ENCODE measurements at places on chromosomes 11 and 22.

GRCh38 chr22:40535642-40536041, 100.9 kb downstream of the MRTFA start:
- no peak for DNase-seq

- no peak for DNase-seq
Measured at GRCh38 chr11:36165621-36166397, 123.4 kb downstream of the COMMD9 start.

DNA sequence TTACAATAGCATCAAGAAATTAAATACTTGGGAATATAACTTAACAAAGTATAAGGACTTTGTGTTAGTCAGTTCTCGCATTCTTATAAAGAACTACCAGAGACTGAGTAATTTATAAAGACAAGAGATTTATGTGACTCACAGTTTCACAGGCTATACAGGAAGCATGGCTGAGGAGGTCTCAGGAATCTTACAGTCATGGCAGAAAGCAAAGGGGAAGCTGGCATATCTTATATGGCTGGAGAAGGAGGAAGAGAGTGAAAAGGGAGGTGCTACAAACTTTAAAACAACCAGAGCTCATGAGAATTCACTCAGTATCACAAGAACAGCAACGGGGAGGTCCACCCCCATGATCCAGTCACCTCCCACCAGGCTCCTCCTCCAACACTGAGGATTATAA, 32.0 kb upstream of the CCDC134 start:
- DNase-seq, result no peak

- DNase-seq, result no peak
Measured at GRCh38 chr11:101362643-101363042, 221.2 kb downstream of the TRPC6 start.

GRCh38 chr22:39724390-39724789, 153.8 kb downstream of the CACNA1I start:
- peak; percentile 10 for DNase-seq

- DNase-seq, result no peak
Measured at GRCh38 chr11:86070142-86071056, 1.5 kb upstream of the PICALM start.

DNA sequence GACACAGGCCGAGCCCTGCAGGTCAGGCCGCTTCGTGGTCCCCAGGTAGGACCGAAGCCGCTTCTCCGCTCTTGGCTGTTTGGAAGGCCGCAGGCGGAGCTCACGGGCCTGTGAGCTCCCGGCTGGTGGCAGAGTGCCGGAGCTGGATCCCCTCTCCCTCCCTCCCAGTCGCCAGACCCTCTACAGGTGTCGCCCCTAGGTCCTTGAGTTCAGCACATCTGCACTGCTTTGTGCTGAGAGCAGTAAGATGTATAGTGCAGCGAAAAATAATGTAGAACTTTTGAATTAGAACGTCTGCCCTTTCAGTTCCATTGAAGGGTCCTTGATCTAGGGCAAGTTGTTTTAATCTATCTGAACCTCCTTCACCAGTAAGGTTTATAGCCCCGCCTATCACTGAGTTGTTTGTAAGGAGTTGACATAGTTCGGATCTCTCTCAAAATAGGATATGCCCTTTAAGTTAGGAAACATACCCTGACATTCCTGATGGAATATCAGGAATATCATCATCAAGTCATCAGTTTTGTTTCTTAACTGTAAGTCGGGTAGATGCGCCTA, 419 bp downstream of the ANKRD49 start:
- no peak for DNase-seq

GRCh38 chr22:17769716-17770082, 4.6 kb downstream of the BID start:
- DNase-seq, result no peak

DNA sequence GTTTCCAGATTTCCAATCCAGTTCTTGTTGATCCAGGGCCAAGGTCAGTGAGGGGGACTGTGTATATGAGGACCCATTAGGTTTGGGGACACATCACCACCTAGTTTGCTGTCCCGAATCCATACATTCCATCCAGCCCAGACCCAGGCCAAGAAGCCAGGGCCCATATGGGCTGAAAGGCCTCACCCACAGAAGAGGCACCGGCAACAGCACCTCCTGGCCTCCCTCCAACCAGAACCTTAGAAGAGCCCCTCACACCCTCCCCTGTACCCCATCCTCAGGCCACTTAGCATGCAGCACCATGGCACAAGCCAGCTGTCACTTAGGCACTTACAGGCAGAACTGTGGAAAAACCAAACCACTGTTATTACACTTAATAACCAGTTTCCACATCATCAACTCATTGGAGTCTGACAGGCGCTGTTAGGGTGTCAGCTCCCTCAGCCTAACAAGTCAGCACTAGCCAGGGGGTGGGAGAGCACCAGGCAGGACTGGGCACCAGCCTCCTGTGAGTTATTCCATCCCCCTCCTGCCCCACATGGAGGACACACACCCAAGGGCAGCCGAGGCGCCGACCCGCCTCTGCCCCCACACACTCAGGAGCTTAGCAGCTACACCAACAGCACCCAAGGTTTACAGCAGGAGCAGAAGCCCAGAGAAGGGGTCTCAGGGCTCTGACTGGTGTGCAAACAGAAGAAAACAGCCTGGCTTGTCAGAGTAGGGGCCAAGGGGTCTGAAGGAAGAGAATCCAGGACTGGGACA, 132.0 kb downstream of the BUD13 start:
- no peak for DNase-seq

DNA sequence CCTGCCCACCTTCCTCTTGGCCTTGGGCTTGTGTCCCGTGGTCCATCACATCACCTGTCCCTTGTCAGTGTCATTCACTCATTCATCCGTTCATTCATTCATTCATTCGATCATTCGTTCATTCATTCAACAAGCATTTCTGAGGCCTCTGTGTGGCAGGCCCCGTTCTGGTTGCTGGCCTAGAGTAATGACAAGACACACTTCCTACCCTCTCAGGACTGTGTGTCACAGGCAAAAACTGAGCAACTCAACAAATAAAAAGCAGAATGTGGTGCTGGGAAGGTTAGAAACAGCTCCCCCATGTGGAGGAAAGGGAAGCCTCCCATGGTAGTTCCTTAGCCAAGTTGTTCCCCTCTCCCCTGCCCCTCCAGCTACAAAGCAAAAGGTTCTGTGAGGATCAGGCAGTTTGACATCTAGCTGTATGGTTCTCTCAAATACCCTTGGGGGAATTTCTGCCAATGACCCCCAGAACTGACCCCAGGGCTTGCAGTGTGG, 1.6 kb upstream of the OMP start:
- peak; percentile 32 for DNase-seq

DNA sequence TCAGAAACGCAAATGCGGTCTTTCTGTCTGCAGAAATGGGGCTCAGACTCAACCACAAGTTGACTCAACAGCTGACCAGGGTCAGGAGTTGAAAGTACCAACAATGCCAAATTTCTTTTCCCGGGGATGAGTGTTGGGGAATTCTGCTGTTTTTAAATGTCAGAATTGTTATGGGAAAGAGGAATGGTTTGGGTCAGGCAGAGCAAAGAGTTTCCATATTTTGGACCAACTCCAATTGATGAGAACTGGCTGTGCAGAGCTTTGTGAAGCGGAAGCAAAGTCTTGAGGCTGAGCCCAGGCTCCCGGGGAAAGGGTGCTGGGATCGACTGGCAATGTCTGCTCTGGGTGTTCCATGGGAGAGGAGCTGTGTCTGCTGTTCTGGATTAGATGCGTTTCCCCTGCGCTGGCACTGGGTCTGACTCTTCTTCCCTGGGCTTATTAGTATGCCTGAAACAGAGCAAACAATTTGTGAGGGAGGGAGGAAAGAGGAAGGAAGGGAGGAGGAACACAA, 36.2 kb downstream of the TXN2 start:
- peak; percentile 97 for DNase-seq

GRCh38 chr11:133784359-133784758, 61.0 kb downstream of the SPATA19 start:
- no peak for DNase-seq

- DNase-seq, result no peak
Measured at GRCh38 chr11:40188848-40189247, 1270.6 kb downstream of the LRRC4C start.

DNA sequence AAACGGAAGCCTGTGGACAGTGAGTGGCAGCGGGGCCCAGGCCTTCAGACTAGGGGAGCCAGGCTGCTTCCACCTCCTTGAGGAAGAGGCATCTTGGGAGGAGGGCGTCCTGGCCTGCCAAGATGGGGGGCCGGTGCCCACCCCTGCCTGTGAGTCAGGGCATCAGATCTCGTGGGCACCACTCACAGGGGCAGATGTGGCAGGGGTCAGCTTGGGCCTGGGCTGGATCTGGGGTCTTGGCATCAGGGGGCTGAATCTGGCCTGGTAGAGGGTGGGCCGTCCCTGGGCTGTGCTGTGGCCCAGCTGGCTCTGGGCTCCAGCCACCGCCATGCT, 24.1 kb upstream of the TH start:
- DNase-seq, result no peak

Data from LHCN-M2 (cell line).